ENCODE measurements at places on chromosomes 5 and 9.
A peak's percentile ranks its signal among the peaks of the same experiment; 100 is the strongest.

DNA sequence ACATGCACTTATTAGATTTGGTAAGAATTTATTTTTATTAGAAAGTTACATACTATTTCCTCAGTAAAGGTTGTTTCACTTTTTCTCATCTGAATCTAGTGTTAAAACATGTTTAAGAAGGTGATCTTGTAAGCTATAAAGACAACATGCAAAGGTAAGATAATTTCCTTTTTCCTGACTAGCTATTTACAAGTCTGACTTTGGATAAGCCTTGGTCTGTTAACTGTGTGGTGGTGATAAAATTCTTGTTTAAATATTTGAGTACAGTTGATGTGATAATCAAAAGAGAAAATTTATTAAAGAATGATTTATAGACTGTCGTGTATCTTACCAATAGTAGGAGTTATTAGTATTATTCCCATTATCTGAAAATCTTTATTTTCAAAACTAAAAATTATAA lies 36.9 kb upstream of the GPR21 start:
- DNase-seq: no peak

GRCh38 chr9:91065231-91066041 lies 263.8 kb downstream of the SYK start:
- DNase-seq: no peak

DNA sequence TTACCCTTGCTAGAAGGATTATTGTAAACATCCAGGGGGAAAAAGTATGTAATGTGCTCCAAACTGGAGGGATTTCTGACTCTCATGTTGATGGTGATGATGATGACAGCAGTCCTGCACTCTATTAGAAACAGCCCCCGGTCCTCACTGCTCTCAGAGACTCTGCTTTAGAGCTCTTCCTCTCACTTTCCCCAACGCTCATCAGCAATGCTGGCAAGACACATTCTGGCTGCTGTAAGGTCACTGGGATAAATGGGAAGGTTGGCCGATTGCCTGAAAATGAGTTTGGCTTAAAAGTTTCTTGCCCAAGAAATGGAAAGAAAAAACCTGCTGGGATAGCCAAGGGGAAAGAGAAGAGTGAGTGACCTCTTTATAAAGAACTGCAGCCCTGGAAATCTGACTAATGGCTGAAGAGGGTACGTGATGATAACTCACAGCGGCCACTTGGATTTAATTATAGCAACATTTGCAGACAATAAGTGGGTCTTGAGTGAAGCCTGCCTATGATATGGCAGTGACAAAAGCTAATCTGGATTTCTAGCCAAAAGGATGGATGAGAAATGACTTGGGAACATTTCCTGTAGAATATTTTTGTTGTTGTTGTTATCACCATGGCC lies 235.8 kb downstream of the TMEM38B start:
- peak; percentile 56 for DNase-seq

DNA sequence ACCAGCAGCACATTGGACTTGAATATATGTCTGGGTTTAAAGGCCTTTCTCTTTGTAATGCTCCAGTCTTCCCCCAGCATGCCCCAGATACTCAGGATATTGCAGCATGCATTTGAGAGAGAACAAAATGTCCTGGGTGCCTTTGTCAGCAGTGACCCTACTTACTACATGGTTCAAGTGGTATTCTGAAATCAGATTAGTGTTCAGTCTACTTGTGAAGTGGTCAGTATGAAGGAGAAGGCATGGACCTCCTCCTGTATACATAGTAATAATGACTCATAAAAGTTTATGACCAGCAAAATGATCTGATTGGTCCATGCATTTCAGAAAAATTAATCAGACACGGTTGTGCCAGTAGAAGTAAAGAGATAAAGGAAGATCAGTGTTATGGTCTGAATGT lies 25.4 kb downstream of the GPR21 start:
- no peak for DNase-seq

All from adrenal gland (tissue), 19 donors.